ENCODE measurements at places on chromosomes 3 and 15.

GRCh38 chr3:117553461-117553860, 843.9 kb downstream of the TUSC7 start:
- no peak for DNase-seq

- no peak for DNase-seq
These were observed 12.0 kb downstream of the RAB6B start for GRCh38 chr3:133883641-133884040.

DNA sequence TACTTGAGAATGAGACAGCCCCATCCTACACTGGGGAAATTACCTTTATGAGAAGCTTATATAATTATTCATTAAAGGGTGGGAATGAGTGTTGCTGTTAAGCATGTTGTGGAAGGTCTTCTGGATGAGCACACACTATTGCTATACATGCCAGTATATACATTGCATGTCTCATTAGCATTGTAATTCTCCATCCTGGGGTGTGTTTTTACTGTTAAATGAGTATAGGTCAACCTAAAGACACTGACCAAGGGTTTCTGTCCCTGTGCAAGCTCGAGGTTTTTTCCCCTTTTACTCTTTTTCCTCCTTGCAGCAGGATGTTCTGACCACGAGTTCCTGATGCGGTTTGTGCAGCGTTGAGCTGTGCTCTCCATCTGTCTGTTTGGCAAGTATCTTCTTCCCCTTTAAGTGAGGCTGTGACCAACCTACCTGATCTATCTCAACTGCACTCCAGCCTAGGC, 7.2 kb upstream of the IVD start:
- no peak for DNase-seq

DNA sequence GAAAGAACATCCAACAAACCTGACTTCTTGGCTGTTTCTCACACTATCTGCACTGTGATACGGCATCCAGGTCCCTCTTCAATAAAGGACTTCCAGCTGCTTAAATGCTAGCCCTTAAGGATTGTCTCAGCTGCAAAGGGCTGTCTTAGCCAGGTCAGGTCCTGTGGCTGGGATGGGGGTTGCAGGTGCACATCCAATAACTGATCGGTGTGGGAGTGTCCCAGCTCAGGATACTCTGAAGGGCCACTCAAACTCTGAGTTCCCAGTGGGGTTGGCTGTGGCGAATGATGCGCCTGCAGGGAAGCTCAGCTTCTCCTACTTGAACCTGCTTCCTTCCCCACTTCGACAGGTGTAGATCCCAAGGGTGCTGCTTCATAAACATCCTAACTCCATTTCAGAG, 74.6 kb upstream of the FGF12 start:
- DNase-seq = no peak

All from cerebellum (tissue), 4 donors.